ENCODE measurements at places on chromosomes 11 and 22. TPM values are rescaled to one million over a fixed set of nuclear protein-coding genes. Genes with fewer than 3 reads are reported as not detected.

GRCh38 chr11:121198491-121198890 lies 94.1 kb upstream of the SC5D start:
- no peak for DNase-seq

DNA sequence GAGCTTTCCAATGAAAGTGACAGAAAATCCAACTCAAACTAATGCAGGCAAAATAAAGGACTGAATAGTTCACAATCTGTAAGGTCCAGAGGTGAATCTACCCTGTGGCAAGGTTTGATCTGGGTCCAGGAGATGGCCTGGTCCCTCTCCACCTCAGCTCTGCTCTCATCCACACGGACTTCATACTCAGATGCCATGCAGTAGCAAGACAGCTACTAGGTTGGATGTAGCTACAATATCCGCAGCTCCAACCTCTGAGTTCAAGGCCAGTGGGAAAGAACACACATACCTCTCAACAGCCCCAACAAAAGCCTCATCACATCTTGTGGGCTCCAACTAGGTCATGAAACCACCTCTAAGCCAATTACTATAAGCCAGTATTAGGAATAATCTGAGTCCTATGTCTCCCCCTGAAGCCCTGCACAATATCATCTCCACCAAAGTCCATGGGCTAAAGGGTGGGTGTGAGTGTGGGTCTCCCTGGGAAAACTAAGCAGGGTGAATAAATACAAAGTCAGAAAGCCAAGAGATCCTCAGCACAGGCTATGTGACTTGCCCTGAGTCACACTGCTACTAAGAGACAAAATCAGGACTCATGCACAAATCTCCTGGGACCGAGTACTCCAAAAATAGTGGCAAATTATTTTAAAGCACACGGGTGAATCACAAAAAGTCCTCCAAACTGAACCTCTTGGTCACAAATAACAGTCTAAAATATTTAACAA lies 78.8 kb downstream of the LARGE1 start:
- DNase-seq, result no peak

DNA sequence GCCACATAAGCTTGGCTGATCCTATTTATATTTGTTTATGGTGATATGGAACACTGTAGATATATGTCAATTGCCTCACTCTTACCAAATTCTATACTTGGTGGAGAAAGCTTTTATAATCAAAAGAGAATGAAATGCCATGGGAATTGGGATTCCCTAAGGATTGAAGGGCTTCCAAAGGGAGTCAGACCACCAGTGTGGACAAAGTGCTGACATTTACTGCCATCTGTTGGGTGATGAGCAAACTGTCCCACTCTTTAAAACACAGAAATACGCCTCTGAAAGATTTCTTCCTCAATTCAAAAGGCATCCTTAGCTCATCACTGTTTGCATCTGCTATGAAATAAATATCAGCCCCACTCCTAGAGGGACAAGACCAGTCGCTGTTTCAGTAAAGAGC lies 7.1 kb downstream of the SLC1A2 start:
- DNase-seq, result no peak

GRCh38 chr22:49143812-49144211 lies 683.9 kb downstream of the BRD1 start:
- DNase-seq, result no peak

GRCh38 chr11:46388619-46389449 lies 2.7 kb downstream of the CHRM4 start:
- DNase-seq, result no peak

GRCh38 chr11:120354068-120354467 lies 17.9 kb downstream of the ARHGEF12 start:
- no peak for DNase-seq

DNA sequence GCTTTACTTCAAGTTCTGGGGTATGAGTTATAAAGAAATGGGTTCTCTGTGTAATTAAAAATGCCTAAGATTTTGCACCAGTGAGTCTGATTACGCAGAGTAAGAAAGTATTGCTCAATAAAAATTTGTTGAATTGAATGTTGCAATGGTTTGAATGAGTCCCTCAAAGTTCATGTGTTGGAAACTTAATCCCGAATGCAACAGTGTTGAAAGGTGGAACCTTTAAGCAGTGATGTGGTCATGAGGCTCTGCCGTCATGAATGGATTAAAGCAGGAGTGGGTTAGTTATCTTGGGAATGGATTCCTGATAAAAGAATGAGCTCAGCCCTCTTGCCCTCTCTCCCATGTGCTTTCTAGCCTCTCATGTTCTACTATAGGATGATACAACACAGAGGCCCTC lies 52.6 kb upstream of the SESN3 start:
- DNase-seq, result no peak

GRCh38 chr11:44607319-44607962 lies 42.0 kb downstream of the CD82 start:
- no peak for DNase-seq

GRCh38 chr11:79249295-79249993 lies 191.4 kb downstream of the TENM4 start:
- DNase-seq, result no peak

- DNase-seq, result no peak
Measured at GRCh38 chr11:69138265-69138664, 17.5 kb upstream of the SMIM38 start.

- no peak for DNase-seq
Measured at GRCh38 chr11:93169950-93170561, 27.7 kb downstream of the SLC36A4 start.

- DNase-seq, result no peak
Measured at GRCh38 chr22:41320416-41321240, 19.3 kb downstream of the ZC3H7B start.

DNA sequence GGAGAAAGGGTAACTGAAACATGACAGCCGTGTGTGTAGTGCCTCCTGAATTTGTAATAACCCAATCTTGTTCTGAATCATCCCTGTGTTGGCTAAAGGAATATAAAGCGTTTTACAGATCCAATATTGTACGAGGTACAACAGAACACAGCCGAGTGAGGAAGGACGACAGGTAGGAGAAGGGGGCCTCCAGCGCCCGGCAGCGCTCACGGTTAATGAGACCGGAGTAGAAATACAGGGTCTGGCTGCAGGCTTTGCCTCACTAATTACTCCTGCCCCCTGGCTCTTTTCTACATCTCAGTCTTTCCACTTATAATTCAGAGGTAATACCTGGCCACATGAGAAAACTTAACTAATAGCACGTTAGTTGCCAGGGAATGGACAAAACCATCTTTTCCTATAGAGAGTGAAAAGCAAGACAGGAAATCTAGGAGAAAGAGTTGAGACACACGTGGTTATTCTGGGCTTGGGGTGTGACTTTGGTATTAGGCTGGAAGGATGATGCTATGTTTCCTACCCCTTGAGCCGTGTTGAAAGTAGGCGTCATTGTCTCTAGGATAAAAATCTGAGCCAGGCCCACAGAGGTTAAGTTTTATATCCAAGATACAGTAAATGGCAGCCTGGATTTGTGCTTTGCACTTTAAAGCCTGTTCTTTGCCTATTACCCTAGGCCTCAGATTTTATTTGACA lies 54.1 kb downstream of the GRIK4 start:
- no peak for DNase-seq

DNA sequence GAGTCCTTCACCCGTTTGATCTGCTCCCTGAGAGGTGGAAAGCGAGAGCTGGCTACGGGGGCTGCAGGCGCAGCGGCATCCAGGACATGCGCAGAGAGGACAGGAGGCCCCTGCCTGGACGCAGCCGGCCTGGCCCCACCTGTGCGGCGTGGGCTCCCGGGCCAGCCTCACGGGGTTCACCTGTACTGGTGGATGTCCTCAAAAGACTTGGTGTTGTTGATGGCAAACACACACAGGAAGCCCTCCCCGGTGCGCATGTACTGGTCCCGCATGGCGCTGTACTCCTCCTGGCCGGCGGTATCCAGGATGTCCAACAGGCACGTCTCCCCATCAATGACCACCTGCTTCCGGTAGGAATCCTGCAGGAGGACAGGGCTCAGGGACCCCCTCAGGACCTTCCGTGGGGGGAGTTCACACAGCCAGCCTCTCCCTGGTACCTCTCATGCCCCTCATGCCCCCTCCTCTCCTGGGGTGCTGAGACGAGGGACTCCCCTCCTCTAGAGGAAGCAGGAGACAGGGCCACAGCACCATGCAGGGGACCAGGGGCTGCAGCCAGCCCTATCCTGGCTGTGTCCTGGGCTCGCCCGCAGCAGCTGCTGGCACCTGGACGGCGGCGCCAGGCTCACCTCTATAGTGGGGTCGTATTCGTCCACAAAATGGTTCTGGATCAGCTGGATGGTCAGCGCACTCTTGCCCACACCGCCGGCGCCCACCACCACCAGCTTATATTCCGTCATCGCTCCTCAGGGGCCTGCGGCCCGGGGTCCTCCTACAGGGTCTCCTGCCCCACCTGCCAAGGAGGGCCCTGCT lies 1.6 kb downstream of the HRAS start:
- no peak for DNase-seq

DNA sequence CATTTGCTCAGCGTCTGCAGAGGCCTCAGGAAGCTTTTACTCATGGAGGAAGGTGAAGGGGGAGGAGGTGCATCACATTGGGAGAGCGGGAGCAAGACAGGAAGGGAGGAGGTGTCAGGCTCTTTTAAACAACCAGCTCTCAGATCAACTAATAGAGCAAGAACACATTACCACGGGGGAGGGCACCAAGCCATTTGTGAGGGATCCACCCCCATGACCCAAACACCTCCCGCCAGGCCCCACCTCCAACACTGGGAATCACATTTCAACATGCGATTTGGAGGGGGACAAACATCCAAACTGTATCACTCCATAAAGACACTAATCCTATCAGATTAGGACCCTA lies 18.9 kb upstream of the THY1 start:
- no peak for DNase-seq

GRCh38 chr11:8731647-8732323 lies 49.2 kb downstream of the RPL27A start:
- no peak for DNase-seq

DNA sequence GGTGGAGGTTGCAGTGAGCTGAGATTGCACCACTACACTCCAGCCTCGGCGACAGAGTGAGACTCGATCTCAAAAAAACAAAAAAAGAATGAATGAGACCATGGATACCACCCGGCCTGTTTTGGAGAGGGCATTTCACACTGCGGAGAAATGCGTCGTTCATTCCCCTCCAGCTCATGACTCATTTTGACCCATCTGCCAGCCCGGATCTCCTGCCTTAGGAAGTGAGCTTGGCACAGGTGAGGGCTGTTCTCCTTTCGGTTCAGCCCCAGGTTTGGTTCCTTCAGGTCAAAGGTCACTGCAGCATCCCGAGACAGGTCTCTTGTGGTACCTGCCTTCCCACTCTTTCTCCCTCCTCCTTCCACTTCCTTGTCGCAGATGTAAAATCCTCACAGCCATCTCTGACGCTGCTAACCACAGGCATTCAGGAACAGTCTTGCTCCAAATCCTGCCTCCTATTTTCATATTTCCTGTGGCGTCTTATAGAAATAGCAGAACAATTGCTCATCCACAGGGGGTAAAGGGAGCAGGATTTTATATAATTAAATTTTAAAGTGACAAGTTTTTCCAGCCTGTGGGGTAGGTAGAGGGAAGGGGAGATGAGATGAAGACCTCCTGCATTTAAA lies 517.9 kb downstream of the NTM start:
- DNase-seq, result no peak

DNA sequence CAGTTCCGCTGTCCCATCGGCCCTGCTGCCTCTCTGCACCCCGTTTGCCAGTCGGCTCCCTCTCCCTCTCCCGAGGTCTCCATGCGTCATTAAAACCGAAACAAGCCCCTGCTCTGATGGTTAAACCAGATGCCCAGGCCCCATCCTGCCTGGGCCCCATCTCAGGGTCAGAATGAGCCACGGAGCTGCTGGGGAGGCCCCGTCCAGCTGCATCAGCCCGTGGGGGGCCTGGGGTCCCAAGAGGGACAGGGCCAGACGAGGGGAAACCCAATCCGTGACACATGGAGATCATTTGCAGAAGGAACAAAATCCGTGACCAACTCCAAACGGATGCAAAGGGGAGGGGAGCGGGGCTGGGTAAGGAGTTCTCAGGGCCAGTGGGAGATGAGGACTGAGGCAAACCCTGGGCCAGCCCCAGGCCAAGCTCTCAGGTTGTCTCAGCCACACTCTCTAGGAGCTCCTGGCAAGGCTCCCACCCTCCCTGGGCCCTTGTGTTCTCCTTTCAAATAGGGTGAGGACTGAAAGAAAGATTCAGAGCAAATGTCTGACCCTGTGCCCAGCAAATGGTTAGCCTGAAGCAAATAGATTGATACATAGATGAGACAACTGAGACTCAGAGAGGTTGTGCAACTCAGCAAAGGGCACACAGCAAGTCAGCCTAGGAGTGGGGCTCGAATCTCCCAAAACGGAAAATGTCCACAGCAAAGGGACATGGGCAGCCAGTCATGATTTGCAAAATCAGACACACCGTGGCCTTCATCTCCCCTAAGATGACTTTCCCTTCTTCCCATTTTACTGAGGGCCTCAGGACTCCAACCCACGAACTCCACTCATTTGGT lies 162.1 kb downstream of the MN1 start:
- DNase-seq, result no peak

DNA sequence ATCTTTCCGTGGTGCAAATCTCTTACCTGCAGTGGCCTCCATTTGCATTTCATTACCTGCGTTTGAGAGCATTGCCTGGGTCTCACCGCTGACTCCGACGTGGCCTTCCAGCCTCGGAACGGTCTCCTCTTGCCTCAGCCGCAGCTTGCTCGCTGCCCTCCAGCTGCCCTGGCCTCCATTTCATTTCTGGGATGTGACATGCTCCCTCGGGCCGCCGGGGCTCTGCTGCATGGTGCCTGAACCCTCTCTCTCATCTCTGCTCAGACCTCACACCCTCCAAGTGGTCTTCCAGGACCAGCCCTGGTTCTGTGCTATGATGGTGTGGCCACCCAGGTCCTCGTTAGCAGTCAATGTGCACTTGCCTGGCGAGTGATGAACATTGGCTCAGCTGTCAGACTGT lies 229.2 kb downstream of the TBC1D22A start:
- DNase-seq, result no peak

DNA sequence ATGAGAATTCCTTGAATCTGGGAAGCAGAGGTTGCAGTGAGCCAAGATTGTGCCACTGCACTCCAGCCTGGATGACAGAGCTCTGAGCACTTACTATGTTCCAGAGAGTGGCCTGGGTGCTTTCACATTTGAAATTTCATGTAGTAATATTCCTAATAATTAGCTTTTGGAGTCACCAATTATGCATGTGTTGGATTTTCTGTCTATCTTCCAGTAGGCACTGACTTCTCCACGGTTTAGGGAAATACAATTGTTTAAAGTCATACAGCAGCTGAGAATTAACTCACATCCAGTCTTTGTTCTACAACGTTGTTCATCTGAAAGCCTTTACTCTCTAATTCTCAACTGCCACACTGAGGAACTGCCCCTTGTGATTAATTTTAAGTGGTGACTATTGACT lies 150.2 kb downstream of the CSNK2A3 start:
- no peak for DNase-seq

- no peak for DNase-seq
Measured at GRCh38 chr11:130314184-130314749, 450 bp downstream of the ZBTB44 start.

CHRM1 gene
- total RNA-seq, result not detected

SLC6A5 gene
- not detected for total RNA-seq

ACRV1 gene
- total RNA-seq, result not detected

CBLIF gene
- 1.8 TPM for total RNA-seq

TMEM25 gene
- 50.8 TPM for total RNA-seq

CCDC188 gene
- total RNA-seq, result not detected

KRTAP5-11 gene
- not detected for total RNA-seq

MOGAT2 gene
- not detected for total RNA-seq

SLC22A12 gene
- not detected for total RNA-seq

TRIM51 gene
- not detected for total RNA-seq

SIAE gene
- 20.0 TPM for total RNA-seq
